ENCODE measurements at places on chromosomes 7 and 10. TPM values are rescaled to one million over a fixed set of nuclear protein-coding genes. Genes with fewer than 3 reads are reported as not detected.

DNA sequence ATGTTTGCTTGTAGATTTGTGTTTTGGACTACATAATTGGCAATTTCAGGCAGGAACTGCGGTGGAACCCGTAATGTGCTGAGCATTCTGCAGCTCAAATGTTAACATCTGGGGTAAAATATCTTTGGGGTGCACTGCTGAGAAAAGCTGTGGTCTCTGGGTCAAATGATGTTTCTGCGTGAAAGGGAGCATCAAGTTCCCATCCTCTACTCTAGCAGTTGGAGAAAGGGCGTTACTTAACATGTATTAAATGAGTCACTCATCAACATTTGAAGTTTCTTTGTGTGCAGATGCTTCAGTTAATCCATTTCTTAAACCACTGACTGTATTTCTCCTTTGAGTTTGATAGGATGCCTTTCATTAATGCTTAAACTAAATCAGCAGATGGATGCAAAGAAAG, 273.1 kb upstream of the PITRM1 start:
- DNase-seq, result no peak

- DNase-seq, result no peak
These were observed 163.0 kb downstream of the DNAJB6 start for GRCh38 chr7:157499835-157500153.

The EPO gene
- 0.19 TPM for polyA plus RNA-seq

- no peak for DNase-seq
These were observed 212.6 kb upstream of the SP4 start for GRCh38 chr7:21215307-21215706.

DNA sequence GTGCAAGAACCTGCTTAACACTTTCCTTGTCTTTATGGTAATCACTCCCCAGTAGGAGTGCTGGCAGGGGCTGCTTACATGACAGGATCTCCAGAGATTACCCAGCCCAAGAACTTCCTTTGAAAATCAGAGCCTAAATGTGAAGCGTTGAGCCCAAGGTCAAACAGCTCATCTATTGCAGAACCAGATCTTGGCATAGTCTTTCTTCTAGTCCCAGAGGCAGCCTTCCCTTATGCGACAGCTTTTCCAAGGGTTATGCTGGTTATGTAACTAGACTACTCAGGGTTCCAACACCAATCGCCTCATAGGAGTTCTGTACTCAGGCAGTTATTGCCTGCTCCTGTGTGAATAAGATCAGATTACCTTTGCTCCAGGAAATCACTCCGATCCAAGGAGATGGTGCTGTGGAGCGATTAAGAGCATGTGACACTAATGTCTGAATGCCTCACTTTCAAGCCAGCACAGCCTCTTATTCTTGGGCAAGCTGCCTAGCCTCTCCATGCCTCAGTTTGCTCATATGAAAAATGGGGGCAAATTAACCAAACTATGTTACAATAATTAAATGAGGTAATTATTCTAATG, 8.4 kb upstream of the LGI1 start:
- DNase-seq, result peak; percentile 87

The GPR15LG gene
- 1.4 TPM for polyA plus RNA-seq

DNA sequence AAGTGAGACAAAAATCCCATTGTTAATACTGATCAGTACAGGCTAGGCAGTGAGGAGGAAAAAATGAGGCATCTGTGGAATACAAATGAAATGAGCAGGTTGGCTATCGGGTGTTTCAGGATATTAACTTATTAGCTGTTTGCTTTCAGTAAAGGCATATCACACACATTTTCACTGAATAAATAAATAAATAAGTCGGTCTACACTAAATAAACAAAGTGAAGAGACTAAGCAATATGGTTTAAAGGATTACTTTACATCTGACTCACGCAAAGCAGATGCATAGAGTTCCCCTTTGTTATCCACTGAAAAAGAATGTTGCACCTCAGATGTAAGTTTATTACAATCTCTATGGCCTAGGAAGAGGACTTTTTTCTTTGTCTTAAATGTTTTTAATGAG, 6.3 kb upstream of the SEMA3A start:
- DNase-seq, result no peak

GRCh38 chr10:13633689-13634088, 46.9 kb downstream of the PRPF18 start:
- DNase-seq, result peak; percentile 73
